ENCODE measurements at places on chromosomes 1 and 21.

DNA sequence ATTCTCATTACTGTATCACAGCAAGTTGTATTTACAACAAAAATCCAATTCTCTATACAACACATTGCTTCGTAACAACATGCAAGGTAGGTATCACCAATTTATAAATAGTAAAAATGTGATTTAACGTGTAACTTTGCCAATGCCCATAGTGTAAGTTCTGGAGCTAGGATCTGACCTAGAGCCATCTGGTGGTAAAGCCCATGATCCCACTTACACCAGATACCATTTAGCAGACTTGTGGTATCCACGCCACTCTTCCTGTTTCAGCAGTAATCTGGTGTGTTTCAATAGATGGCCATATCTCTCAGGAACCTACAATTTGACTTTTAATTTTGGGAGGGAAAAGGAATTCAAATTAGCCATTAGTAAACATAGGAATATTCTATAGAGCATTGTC, 10.2 kb downstream of the SETSIP start:
- ATAC-seq, result no peak

DNA sequence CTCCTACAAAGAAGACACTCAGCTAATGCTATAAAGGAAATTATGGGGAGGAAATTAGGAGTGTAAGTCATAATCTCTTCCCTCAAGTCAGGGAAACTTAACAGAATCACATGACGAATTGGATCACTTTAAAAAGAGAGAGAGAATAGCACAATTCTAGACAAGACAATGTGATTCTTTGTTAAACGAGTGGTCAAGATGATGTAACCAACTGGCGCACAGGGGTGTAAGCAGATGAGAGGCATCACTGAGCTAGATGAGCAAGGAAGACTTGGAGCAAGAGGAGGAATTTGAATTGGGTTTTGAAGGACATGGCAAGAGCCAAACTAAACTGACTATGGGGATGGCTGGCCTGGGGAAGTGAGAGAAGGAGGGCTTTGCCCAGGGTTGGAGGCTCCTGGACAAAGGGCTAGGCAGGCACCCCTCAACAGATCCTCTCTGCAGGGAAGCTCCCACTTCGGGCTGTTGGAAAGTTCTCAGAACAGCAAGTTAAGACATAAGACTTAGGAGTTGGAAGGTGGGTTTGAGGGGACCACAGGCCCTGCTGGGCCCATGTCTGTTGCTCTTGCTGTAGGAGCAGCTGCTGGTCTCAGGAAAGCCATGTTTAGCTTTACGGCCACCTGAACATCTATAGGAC, 123.9 kb upstream of the GRIK3 start:
- no peak for ATAC-seq

DNA sequence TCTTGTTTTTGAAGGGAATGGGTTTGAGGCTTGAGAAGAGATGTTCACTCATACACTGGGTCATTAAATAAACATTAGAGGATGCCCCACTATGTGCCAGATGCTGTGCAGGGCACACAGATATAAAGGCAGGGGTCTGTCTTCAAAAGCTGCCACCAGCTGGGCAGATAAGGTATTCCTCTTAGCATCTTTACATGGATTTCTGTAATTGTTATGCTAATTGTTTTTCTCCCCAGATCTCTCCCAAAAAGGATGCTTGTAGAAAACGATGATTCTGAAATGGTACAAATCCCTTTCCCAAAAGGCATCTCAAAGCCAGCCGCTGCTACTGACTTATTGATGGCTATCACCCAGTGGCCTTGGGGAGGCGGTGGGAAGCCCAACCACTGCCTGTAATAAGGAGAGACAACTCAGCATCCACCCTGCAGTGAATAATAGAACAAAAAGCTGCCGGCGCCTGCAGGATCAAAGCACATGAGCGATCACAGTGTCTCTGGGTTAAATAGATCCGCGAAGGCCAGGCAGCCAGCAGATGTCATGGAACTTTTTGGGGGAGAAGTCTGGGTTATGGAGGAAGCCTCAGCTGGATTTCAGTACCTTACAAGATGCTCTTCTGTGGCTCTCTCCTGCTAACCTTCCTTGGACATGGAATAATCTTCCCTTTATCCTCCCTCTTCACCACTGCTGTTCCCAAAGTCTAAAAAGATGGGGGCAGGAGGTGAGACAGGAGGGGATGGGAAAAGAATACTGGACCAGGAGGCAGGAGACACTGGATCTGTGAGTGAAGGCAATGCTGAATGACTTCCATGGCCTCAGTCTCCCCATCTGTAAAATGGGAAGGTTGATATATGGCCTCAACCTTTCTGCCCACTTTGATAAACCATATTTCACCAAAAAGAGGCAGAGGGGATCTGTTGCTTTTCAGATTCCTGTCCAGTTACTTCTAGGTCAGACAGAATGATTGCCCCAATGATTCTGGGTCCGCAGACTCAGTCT, 54.8 kb upstream of the CD34 start:
- ATAC-seq, result no peak

- ATAC-seq, result no peak
These were observed 80.0 kb downstream of the S1PR1 start for GRCh38 chr1:101316799-101317198.

DNA sequence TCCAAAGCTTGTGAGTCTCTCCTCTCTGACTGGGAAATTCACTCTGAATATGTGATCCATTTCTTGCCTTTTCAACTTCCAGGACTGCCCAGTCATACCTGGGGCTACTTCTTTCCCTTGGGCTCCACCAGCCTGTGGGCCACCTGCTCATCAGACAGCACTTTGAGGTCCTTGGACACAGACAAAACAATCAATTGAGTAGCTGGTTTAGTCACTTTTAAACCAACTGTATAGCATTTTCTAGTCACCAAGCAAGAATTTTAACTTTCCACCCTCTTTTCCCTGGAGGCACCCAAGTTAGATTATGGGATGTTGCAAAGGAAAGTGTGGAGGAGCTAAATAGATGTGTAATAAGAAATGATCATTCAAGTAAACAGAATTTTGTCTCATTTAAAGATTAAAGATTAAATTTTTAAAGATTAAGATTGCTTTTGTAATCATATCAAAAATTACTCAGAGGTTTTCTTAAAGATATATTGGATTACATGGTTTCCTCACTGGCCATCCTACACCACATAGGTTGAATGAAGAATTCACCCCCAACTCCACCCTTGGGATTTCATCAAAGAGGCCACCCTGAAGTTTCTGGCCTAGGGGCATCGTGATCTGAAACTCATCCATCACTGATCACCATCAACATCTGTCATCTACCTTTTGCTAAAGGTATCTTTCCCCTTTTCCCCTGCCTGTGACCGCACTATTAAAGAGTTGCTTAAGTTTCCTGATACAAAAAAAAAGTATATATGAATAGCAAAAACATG, 219.2 kb upstream of the NR5A2 start:
- ATAC-seq, result no peak

DNA sequence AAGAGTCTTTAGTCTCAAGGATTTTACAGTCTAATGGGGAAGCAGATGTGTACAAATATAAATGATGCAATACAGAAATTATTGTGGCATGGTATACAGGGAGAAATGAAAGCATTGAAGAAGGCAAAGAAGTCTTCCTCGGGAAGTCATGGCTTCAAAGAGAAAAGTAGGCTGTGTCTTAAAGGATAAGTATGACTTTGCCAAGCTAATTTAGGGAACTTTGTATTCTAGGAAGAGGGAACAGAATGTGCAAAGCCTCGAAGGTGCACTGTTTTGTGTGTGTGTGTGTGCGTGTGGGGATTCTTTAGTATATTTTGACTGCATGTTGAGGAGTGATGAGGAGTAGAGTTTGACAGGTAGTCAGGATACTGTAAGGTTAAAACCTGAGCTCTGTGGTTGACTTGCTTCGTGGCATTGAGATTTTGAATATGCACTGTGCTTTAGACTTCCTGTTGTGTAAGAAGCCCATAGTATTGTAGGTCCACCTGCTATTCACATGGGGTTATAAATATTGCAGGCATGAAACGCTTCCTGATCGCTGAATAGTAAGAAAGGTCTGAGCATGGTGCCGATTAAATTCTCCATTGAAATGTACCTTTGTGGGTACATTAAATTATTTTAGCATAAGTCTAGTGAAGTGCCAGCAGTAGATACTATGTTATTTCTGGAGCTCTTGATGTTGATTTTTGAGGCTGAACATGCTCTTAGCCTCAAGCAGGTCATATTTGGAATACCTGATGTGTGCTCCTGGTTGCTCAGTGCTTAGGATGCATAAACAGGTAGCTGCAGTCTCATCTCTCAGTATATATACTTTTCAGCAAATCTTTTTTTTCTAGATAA, 8.0 kb downstream of the SMAP2 start:
- ATAC-seq, result peak; percentile 8

- no peak for ATAC-seq
These were observed 3.4 kb downstream of the PPP2R5A start for GRCh38 chr1:212288615-212289014.

- no peak for ATAC-seq
These were observed 10.7 kb downstream of the AMPD2 start for GRCh38 chr1:109630081-109630897.

DNA sequence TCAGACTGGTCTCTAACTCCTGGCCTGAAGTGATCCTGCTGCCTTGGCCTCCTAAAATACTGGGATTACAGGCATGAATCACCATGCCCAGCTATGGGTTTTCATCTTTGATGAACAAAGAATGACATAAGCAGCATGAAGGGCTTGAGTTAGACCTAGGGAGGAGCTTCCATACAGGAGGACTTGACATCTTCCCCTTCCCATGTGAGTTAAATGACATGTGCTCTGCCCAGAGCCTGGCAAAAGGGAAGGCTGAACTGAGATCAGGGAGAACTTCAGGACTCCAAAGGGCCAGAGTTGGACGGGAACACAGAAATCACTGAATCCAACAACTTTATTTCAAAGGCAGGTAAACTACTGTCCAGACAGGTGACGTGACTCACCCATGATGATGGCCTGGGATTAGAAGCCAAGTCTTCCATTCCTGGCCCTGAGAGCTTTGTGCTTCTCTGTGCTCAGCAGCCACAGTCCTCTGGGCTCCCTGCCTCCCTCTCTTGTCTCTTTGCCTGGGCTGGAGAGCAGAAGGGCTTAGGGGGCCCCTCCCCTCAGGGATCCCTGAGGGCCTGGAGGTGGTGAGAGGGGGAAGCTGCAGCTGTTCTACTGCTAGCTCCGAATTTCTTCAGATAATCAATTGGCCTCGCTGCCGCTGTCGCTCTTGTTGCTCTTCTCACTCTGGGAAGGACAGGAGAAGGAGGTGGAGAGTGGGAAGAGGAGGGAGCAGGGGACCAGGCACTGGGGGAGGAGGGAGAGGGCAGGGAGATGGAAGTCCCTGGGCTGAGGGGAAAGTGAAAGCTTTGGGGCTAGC, 7.6 kb downstream of the NHLH1 start:
- no peak for ATAC-seq

- no peak for ATAC-seq
These were observed 156.5 kb downstream of the PCNX2 start for GRCh38 chr1:233138788-233139585.

GRCh38 chr1:172851077-172851476, 192.2 kb downstream of the FASLG start:
- ATAC-seq, result no peak

- no peak for ATAC-seq
These were observed 13.9 kb upstream of the ZBTB17 start for GRCh38 chr1:15989776-15990175.

DNA sequence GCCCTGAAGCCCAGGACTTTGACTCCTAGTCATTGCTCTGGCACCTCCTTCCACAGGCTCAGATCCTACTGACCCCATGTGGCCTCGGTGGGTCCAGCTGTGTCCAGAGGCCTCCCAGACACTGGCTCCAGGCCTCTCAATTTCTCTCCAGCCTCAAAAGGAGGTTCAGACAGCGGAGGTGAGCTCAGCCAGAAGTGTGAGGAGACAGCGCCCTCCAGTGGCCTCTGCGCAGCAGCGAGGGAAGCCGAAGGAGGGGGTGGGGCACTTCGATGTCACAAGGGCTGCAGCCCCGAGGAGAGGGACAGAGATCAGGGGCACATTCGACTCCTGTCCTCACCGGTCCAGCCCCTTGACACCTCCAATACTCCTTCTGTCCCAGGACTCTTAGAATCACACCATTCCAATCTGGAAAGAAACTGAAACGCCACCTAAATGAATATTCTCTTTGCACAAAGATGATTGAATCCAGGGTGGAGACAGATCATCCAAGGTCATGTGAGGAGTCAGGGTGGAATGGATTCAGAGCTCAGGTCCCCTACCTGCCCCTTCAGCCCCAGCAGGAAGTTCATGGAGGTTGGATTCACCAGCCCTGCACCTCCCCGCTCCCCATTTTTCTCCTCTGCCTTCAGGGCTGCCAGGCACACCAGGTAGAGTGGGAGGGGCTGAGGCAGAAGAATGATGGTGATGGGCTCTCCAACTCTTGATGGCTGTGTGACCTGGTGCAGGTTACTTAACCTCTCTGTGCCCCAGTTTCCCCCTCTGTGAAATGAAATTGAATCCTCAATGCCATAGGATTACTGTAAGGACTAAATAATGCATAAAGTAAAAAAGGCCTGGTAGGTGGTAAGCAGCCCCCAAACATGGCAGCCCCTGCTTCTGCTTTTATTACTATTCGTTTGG, 34.8 kb upstream of the ZBTB40 start:
- peak; percentile 70 for ATAC-seq

- ATAC-seq, result no peak
These were observed 22.2 kb downstream of the EPHX4 start for GRCh38 chr1:92051948-92052347.

DNA sequence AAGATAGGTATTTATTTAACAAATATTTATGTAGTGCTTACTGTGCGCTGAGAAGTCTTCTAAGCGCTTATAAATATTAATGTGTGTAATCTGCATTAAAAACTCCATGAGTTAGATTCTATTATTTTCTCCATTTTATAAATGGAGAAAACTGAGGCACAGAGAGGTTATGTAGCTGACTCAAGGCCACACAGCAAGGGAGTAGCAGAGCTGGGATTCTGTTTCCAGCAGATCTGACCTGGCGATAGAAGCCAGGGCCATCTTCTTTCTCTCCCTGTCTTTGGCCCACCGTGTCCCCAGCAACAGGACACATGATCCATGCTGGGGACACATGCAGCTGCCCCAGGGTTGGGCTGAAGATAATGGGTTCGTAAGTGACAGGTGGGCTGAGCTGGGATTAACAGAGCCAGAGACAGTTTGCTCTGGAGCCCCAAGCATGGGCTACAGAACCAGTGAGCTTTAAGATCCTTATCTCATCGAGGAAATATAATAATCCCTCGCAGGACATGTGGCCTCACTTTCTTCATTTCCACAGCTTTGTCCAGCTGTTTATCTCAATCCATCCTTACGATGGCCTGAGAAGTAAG, 30.3 kb downstream of the IGSF21 start:
- no peak for ATAC-seq

- ATAC-seq, result no peak
These were observed 32.4 kb downstream of the ITPKB start for GRCh38 chr1:226706684-226707083.

DNA sequence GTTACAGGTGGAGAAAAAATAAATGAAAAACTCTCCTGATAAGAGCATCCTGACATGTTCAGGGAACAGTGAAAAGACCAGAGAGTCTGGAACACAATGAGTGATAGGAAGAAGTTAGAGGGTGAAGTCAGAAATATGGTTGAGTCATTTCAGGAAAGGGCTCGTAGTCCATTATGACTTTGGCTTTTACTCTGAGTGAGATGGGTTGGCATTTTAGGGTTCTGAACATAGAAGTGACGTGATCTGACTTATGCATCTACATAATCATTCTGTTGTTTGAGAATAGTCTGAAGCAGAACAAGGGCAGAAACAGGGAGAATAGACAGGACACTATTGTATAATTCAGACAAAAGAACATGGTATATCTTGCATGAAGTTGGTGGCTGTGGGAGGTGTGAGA, 5.8 kb downstream of the HMCN1 start:
- peak; percentile 61 for ATAC-seq

- ATAC-seq, result no peak
These were observed 612.5 kb downstream of the MATN1 start for GRCh38 chr1:30110846-30111245.

Data from activated CD4-positive, CD25-positive, alpha-beta regulatory T cell treated with anti-CD3 and anti-CD28 coated beads, Interleukin-2, amount 50 U/mL, for 24 hours (primary cell).